Activated CD4-positive, alpha-beta T cell treated with anti-CD3 and anti-CD28 coated beads, Interleukin-2, amount 50 U/mL, for 16 hours (primary cell): ENCODE measurements at places on chromosomes 4 and X.
A peak's percentile ranks its signal among the peaks of the same experiment; 100 is the strongest.

DNA sequence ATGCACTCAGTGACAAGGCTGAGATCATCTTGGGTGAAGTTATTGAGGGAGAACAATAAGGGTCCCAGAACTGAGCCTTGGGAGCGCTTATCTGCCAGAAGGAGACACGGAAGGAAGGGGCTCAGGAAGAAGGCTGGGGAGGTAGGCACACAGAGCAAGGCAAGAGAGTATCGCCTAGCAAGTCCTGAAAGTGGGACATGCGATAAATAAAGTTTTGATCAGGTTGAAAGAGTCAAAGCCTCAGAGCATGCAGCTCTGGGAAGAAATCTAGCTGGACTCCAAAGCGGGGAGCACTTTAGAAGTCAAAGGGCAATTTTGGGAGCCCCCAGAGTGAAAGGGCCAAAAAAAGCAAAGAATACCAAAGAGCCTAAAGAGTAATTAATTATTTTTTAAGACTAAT, 17.7 kb upstream of the ANXA3 start:
- DNase-seq: no peak

DNA sequence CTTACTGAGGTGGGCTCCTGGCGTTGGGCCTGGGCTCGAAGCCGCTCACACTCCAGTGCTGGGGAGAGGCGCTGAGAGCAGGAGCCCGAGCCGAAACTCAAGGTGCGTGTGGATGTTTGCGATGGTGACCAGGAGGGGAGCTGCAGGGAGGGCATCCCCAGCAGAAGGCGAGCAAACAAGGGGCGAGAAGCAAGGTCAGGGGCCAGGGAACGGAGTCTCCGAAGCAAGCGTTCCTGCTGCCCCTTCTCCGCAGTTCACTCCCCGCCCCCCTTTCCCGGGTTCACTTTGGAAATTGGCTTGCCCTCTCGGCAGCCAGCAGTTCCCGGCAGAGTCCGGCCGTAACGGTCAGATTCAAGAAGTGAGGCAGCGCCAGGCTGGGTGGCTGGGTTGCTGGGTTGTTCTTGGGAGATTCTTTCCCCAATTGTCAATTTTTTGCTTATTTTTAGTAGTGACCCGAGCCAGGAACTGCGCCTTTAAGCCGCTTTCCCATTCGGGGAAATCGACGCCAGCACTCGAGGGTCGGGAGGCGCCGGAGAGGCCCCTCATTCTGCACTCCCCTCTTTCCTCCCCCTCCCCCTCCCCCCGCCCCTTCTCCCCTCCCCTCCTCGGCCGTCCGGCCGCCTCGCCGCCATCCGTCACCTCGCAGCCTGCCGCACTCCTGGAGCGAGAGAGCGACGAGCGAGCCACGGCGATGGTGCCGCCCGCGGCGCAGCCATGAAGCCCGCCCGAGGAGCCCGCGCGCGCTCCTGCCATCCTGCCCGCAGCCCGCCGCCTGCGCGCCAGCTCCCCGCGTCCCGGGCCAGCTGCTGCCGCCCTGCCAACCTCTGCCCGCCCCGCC, at the start of gene FRMPD3:
Gene FRMPD3 (plus strand): TSS at position 655 of the 838 bp plus-strand sequence. CDS start 76,937 bp downstream, outside the sequence.
- peak; percentile 2 for DNase-seq

GRCh38 chrX:100830547-100830946, 10.4 kb downstream of the CSTF2 start:
- DNase-seq: peak; percentile 8

GRCh38 chrX:151701071-151701470, 5.8 kb downstream of the PRRG3 start:
- no peak for DNase-seq

DNA sequence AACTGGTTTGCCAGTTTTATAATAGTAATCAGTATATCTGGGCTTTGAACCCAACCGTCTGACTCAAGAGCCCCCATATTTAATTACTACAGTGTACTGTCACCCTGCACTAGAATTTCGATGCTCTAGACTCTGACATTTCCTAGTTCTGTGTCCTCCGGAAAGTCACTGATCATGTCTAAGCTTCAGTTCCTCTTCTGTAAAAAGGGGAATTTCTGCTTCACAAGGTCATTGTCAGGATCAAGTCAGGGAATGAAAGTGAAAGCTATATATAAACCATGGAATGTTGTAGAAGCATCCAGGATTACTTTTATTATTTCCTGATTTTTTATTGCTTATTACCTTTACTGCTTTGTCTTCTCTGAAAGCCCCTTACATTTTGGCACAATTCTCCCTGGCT, 4.0 kb upstream of the KCNIP4 start:
- no peak for DNase-seq
